ENCODE measurements at places on chromosomes 3 and 15.

DNA sequence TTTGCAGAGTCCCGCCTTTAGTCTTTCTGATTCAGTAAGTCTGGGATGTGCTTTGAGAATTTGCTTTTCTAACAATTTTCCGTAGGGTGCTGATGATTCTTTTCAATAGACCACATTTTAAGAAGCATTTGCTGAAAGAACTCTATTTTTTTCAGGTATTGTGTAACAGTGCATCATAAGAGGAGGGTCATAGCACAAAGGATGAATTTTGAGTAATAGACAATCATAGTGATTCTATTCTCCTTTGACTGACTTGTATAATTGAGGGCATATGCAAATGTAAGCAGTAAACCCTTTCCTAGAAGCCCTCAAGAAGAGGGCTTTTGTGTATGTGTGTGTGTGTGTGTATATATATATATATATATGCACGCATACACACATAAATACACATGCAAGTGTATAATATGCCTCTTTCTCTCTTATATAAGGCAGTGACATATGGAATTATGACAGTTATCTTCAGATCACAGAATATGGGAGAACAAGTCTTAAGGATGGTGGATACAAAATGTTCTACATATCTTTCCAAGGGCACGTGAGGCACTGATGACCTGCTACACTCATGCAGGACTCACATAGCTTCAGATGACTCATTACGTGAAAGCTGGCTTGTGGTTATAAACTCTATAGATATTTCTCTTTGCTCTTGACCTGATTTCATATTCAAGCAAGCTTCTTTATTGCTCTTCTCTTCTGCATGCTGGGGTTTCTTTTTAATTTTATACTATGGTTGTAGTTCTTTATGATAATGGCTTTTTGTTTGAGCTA, 6.5 kb upstream of the PLSCR1 start:
- DNase-seq, result peak; percentile 20

- DNase-seq, result no peak
These were observed 124.8 kb downstream of the CTNNB1 start for GRCh38 chr3:41324156-41324475.

- no peak for DNase-seq
These were observed 134.2 kb upstream of the NSMCE3 start for GRCh38 chr15:29403772-29404171.

DNA sequence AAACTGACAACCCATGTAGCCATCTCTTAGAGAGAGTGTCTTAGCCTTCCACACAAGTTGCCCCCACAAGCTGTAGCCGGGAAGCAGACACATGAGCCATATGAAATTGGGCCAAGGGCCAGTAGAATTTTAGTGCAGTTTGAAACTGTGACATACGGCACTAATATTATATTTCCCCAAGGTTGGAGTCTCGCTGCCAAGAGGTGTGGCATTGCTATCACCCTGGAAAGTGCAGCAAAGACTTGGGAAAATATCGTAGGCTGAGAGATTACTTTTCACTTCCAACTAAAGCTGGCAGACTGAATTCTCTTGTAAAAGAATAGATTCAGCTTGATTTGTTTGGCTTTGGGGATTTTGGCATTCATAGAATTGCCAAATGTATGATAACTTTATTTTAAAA, 89.2 kb downstream of the ECT2 start:
- DNase-seq, result no peak

DNA sequence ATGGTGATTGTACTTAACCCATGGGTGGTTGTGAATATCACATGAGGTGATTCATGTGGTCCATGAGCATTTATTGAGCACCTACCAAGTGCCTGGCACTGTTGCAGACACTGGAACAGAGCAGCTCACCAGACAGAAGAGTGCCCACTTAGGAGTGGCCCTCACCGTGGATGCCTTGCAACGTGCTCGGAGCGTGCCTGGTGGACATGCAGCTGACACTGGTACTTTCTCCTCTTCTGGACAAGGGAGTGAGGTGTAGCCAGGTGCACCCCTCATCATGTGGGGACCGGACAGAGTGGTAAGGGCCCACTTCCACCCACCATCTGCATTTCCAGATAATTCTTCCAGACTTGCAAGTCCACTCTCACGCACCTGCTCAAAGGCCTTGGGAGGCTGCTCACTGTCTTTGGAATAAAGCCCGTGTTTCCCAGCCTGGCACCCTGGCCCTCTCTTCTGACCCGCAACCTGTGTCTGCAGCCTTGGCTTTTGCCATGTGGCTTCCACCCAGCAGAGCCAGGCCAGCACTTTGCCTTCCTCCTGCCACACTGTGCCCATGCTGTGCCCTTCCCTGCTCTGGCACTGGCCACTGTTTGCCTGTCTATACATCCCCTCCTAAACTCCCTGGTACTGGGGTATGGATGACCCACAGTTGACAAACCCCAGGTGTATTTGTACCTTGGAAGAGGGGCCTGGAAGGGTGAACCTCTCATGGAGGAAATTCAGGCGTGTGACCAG, 90.9 kb upstream of the SEC13 start:
- DNase-seq, result no peak

- no peak for DNase-seq
These were observed 10.9 kb upstream of the GATA2 start for GRCh38 chr3:128503751-128504532.

DNA sequence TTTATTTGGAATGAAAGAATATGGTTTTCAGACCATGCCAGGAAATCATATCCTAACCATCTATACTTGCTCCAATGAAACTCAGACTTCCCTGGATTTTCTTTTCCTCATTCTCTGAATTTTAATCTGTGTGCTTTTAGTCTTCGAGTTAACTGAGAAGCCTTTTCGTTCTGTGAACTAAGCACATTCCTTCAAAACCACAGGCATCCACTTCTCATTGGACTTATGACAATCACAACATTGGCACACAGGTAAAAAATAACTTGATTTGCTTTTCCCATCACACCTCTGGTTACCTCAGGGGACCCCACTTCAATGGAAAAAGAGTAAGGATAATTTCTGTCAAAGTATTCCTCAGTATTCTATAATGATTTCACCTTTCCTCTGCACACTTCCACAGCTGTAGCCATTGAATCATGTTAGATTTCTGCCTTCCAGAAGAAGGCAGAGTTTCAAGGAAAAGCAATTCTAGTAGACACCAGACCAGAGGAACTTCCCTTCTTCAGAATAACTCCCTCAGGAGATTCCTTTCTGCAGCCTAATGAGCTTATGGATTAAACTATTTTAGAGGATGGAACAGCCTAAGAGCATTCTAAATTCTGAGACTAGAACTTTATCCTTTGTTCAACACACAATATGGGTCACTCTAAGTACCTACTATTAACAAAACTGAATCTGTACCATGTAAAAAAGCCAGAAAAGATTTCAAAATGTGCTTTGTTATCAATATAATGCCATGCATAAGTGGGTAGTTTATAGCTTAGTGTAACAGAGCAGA, 15.9 kb downstream of the COMMD2 start:
- DNase-seq, result no peak

DNA sequence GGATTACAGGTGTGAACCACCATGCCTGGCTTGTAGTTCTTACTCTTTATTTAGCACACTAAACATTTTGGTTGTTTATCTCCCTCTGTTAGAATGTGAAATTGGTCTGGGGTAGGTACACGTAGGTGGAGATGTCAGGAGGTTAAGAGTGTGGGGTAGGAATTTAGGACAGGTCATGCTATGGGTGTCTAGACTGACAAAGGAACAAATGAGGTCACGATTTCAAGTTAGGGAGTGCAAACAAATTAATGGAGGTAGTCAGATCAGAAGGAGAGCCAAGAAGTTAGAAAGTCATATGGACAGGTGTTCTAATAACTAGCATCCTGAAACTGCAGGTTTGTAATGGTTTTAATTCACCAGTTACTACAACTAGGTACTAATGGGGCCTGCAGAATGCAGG, 19.8 kb downstream of the CDV3 start:
- no peak for DNase-seq

GRCh38 chr15:48090115-48090514, 30.7 kb upstream of the SLC24A5 start:
- DNase-seq, result no peak

DNA sequence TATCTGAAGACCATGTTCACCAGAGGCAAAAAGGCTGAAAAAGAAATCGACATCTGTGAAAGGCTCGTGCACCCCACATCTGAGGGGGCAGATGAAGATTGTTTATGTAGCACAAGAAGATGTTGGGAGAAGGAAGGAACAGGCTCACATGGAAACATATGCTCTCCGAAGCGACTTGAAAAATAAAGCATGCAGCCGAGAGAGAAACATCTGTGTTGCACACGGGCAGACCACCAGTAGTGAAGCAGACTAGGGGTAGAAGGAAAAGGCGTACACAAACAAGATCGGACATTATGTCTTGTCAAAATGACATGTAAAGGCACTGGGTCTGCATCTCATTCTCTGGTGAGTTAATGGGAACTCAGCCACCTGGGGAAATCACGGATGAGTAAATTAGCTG, 356.5 kb downstream of the ZIC4 start:
- DNase-seq, result no peak

DNA sequence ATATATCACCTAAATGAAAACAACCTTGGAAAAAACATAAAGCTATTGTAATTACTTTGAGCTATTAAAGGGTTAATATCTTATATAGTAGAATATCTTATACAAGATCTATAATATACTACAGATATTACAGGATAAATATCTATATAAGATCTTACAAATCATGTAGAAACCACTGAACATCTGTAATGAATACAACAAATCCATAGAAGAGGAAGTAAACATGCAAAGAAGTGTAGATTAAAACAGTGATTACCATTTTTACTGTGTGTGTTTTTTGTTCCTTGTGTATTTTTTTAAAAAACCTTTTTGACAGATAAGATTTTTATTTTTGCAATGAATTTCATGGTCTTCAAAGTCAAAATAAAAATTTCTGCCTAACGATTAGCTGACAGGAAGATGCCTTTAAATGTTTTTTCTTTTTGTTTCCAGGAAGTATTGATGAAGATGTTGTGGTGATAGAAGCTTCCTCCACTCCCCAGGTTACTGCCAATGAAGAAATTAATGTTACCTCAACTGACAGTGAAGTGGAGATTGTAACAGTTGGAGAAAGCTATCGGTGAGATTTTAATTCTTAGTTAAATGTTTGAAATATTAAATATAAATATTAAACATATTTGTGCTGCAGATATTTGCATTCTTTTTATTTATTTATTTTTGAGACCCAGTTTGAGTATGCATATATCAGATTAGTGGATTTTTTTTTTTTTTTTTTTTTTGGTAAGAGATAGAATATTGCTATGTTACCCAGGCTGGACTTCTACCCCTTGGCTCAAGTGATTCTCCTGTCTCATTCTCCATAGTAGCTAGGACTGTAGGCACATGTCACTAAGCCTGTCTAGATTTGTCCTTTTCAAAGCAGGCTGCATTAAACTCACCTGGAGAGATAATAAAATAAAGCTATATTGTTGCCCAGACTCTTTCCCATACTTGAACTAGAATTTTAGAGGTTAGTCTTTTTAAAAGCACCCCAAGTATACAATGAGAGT, 52.8 kb upstream of the CCNB2 start:
- no peak for DNase-seq

DNA sequence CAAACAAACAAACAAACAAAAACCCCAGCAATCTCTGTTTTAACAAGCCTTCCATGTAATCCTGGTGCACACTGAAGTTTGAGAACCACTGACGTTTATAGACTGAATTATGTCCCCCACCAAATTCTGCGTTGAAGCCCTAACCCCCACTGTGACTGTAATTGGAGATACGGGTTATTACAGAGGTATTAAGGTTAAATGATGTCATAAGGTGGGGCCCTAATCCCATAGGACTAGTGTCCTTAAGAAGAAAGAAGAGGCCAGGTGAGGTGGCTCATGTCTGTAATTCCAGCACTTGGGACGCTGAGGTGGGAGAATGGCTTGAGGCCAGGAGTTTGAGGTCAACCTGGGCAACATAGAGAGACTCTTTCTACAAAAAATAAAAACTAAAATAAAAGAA, 42.4 kb upstream of the TM4SF1 start:
- DNase-seq, result no peak

DNA sequence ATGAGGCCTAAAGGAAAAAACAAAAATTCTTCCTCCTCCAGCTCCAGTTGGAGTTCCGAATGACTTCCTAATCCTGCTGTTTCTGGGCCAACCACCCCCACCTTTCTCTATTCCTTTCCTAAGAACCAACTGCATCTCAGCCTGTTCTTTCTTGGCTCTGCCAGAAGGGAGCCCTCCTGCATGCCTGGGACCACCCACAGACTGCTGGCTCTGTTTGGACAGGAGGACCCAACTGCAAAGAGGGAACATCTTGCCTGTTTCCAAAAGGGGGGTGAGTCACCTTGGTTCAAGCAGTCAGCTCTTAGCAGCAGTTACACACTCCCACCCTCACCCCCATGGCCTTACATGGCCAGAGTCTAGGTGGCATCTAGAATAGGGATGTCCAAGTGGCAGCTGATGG, 116.0 kb upstream of the PRICKLE2 start:
- DNase-seq, result no peak

- no peak for DNase-seq
These were observed 41.8 kb downstream of the CLEC3B start for GRCh38 chr3:45067941-45068340.

DNA sequence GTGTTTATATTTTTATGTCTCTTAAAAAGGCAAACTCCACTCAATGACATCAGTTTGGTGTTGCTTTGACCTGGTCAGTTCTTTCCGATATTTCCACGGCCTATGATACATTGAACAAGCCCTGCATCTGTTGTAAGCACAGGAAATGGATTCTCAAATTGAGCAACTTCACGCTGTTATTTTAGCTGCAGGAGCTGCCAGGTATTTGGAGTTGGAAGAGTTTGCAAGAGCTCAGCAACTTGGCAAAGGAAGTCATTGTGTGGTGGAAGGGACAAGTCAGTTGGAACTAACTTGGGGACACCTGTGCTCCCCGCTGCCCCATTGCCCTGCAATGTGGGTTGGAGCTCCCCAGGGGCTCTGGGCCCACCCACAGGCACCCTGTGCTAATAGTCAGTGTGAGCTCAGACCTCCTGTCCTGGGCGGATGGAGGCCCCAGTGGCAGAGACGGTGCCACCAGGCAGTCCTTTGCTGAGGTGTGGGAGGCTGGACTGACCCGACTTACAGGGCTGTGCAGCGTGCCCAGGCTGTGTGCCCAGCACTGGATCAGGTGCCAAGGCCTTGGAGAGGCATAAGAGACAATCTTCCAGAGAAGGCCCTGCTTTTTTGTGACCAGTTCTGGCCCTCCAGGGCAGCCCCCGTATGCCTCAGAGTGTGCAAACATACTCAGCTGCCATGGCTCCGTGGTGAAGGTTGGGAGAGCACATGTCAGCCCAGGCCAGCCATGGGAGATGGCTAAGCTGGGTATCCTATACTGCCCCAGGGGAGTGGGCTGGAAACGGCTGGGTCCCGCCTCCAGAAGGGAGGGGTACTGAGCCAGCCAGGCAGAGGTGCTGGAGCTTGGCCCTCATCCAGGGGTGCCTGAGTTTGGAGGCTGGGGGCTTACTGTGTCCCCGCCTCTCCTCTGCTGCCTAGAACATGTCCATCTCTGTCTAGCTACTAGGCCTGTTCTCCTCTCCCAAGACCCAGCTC, 43.5 kb downstream of the KY start:
- DNase-seq, result peak; percentile 17
